ENCODE measurements at places on chromosomes 7 and 10.

DNA sequence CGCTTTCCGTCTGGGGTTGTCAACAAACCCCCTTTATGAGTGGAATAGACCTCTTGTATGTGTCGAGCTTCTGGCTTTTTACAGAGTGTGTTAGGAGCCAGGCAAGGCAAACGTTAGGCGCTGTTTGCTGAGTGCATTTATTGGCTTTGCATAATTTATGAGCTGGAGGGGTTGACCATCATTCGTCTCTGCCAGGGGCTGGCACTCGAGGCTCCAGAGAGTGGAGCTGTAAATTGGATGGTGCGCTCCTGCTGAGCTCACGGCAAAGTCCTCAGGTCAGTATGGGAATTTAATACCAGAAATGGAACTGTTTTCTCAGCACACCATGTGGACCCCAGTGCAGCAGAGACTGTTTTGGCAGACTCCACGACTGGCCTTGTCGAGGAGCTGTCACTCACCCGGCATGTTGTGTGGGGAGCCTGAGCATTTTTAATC, 699.4 kb upstream of the GALNT17 start:
- no peak for DNase-seq

DNA sequence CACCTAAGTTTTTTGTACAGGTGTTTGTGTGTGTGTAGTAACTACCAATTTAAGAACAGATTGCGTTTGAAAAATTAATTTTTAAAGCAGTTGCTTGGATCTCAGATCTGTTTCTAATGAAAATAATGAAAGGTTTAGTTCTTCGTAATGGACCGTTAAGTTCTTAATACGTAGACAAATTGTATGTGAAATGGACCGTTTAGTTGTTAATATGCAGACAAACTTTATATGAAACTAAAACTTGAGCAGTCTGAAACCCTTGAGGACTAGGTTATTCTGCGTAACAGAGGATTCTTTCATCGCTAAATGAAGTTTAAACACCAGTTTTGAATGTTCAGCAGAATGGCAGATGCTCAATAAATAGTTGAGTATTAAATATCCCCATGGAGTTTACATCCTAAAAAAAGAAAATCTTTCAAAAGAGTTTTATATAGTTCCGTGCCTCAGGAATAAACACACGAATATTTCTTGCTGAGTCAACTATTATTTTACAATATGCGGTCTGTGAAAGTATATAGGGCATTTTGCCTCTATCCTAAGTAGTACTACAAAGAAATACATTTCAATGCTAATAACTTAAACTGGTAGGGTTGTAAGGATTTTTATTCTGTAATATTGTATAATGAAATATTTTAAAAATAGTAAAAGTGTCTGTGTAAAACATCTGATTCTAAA, 1.2 kb downstream of the DBF4 start:
- no peak for DNase-seq

- DNase-seq = no peak
These were observed 4.6 kb downstream of the ATP6V1F start for GRCh38 chr7:128867241-128867640.

DNA sequence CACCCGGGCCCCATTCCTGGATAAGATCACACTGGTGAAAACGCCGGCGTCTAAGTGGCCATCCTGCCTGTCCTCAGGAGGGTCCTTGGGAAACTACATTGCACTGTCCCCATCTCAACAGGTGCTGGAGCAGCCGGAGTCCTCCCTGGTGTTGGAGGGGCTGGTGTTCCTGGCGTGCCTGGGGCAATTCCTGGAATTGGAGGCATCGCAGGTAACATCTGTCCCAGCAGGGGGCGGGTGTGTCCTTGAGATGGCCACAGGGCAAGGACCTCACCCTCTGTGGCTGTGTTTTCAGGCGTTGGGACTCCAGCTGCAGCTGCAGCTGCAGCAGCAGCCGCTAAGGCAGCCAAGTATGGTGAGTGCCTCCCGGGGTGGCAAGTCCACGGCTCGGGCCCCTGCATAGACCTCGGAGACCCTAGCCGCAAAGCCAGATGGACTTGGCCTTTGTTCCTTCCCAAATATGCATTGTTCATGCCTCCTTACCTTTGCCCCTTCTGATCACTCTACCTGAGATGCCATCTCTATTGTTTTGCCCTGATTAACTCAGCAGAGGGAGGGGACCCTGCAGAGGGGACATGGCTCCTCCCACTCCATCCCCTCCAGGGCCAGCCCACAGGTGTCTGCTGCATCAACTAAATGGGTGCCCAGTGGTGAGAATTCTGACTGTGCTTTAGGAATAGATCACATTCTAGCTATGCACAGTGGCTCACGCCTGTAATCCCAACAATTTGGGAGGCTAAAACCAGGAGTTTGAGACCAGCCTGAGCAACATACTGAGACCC, 23.8 kb downstream of the ELN start:
- no peak for DNase-seq

- no peak for DNase-seq
These were observed 170.9 kb downstream of the LRMDA start for GRCh38 chr10:75602341-75602740.

DNA sequence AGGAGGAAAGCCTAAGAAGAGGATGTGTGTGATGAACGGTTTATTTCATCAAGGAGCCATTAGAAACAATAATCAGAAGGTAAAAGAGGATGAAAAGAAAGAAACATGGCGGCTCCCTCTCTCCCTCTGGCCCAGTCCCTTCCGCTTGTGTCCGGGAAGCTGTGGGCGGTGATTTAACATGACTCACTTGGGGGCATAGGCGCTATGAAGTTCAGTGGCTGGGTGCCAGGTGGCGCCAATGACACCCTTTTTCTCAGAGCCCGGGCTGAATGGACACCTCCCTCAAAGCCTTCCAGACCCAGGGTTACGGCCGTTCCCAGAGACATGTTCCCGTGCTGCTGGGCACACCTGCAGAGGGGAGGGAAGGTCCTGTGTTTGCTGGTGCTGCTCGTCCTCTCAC, 244.0 kb downstream of the SKAP2 start:
- DNase-seq = no peak

DNA sequence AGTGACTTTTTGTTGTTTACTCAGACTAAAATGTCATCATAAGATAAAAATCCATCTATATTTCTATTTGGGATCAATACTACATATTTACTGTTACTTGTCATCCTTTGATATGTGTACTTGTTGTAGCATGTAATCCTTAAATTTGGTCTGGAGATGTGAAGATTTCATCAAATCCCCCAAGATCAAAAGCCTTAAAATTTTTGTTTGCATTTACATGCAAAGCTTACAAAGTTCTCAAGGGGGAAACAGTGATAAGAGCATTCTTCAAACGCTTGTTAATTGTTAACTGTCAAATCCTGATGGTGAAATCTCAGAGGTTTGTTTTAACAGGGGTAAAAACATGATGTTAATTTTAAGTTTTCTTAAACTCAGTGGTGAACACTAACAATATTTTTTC, 84.9 kb upstream of the SKAP2 start:
- DNase-seq = no peak

- DNase-seq = no peak
These were observed 8.4 kb upstream of the PANK1 start for GRCh38 chr10:89653410-89653869.

- no peak for DNase-seq
These were observed 50.6 kb upstream of the TES start for GRCh38 chr7:116159711-116160110.
